Central memory CD8-positive, alpha-beta T cell (primary cell): ENCODE measurements at places on chromosomes 7 and 10.

DNA sequence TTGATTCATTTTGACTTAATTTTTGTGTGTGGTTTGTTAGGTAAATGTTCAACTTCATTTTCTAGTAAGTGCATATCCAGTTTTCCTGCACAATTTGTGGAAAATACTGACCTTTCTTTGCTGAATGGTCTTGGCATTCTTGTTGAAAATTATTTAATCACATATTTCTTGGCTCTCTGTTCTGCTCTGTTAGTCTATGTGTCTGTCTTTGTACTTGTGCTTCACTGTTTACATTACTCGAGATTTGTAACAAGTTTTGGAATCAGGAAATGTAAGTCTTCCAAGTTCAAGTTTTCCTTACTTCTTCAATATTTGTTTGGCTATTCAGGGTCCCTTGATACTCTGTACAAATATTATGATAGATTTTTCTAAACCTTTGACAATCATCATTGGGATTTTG lies 838.2 kb upstream of the POM121L12 start:
- DNase-seq, result no peak

GRCh38 chr10:104657457-104657856 lies 16.4 kb downstream of the SORCS3 start:
- DNase-seq, result no peak

DNA sequence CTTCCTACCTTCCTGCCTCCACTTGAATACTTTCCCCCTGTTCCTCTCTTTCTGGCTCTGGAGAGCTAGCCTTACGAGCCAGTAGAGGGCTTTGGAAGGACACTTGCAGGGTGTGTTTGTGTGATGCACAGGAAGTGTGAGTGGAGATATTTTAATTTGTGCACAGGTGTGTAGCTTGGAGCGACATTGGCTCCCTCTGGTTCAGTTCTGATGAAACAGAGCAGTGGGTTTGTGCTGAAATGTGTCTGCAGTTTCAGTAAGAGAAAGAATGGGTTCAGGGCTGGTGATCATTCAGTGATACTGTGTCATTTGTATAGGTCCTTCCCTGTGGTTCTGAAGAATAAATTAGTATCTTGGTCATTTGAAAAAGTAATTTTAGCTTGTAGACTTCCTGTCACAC lies 86.9 kb downstream of the SND1 start:
- no peak for DNase-seq

DNA sequence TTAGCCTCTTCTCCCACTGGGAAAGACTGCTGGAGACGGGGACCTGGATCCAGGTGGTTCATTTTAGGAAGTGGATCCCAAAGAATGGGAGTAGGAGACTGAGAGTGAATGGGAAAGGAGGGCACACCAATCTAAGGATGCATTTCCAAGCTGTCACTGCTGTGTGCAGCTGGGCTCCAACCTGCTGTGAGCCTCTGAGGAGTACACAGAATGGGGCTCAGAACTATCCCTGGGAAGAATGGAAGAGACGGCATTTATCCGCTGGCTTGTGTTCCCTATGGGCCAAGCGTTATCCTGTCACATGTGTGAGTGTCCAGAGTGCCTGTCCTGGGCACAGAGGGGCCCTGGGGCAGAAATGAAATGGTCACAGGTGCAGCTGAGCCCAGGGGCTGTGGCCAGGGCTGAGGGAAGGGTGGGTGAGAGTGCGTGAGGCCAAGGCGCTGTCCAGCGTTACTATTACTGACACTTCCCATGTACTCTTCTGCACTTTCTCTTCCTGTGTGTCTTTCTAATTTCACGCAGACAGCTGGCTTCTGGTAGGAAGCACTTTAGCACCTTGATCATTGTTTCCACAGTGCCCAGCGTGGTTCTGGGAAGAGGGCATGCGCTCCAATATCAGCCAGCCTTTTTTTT lies 35.4 kb upstream of the PODXL start:
- no peak for DNase-seq

DNA sequence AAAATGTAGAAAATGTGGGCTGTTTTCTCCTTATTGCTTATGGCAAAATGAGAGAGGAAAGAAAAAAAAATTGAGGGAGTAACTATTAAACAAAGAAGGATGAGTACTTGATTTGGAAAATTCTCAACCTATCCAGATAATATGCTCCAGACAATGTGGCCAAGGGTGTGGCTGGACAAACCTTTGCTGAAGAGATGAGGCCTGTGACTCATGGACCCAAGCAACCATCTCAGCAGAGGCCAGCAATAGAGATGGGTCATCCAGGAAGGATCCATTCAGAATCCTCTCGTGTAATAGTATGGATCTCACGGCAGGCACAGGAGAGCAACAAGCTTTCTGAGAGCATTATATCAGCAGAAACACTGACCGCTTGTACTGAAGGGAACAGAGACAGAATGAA lies 120.3 kb upstream of the CELF2 start:
- no peak for DNase-seq

GRCh38 chr10:94344522-94345122 lies 18.1 kb downstream of the NOC3L start:
- DNase-seq, result no peak

DNA sequence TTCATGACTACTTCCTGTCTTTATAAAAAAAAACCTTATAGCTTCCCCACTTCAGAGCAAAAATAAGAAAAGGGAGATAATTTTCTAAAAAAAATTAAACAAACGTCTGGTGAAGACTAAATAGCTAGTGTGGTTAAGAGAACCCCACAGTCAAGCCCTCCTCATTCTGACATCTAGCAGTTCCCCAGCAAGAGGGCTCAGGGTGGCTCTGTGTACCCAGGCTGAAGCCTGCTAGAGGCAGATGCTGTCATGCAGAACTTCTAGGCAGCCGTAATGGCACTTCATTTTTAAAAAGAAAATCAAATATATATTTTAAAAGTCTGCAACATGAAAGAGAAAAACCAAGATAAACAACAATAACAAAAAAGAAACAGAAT lies 223.1 kb upstream of the KLF14 start:
- DNase-seq, result no peak

DNA sequence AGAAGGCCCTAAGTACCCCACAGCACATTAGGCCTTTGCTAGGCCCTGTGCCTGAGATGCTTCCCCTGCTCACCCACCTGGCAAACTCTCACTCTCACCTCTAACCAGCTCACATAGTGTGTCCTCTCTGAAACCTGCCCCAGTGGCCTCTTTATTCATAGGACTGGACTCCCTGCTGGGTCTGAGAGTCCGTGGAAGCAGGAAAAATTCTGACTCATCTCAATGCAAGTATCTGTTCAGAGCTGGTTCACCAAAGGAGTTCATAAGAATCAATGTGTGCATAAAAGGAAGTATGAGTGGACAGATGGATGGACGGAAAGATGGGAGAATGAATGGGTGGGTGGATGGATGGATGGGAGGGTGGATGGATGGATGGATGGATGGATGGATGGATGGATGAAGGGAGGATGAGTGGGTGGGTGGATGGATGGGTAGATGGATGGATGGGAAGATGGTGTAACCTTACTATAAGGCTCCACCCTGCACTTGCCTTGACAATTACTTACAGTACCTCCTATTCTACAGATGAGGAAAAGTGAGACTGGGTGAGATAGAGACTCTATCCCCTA lies 111.2 kb upstream of the ZMIZ1 start:
- DNase-seq, result no peak

DNA sequence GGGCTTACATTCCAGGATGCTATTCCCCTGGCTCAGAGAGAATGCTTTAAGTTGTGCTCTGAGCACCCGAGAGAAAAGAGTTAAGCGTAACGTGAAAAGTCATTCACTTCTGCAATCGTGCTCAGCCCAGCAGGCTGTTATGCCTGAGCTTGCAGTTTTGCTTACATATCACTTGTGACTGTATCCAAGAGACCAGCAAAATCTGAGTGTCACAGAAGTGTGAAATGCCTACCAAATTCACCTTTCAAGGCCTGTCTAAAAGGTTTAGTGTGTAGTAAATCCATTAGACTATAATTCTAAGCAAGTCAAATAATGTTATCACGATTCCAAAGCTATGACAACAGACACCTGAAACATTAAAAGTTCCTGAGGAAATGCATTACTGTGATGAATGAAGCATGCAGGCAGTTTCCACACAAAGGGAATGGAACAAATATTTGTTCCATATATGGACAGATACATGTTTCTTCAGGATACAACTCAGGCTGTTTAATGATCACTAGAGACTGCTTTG lies 20.1 kb downstream of the ITGB1 start:
- DNase-seq, result no peak

GRCh38 chr10:74877898-74878297 lies 51.5 kb downstream of the KAT6B start:
- no peak for DNase-seq
